ENCODE measurements at places on chromosomes 1 and 21.

- no peak for DNase-seq
Measured at GRCh38 chr1:232789651-232790050, 15.6 kb upstream of the MAP10 start.

- no peak for DNase-seq
Measured at GRCh38 chr1:64956733-64957441, 9.5 kb downstream of the JAK1 start.

- peak; percentile 11 for DNase-seq
Measured at GRCh38 chr1:110606657-110607535, 738 bp upstream of the KCNA2 start.

DNA sequence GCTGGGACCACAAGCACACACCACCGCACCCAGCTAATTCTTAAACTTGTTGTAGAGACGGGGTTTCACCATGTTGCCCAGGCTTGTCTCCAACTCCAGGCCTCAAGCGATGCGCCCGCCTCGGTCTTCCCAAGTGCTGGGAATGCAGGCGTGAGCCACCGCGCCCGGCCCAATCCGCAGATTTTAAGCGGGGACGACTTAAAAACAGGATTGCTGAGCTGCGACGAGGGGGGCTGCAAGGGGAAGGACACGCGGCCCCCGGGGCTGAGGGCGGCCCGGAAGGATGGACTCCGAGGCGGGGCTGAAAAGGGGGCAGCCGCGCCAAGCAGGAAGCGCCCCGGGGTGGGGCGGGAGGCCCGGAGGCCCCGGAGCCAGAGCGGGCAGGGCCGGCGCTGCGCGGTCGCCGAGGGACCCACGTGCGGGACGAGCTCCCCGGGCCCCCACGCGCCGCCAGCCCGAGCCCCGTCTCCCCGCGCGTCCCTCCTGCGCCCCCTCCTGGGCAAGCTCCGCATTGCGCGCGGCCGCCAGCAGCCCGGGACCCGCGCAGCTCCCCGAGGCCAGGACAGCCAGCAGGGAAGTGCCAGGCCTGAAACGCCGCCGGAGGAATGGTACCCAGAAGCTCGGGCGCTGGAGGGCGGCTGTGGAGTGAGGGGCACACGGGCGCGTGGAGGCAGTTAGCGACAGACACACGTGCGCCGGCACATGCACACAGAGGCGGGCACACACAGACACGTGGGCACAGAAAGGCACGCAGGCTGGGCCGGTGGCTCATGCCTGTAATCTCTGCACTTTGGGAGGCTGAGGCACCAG lies 5.5 kb upstream of the PRKCZ start:
- peak; percentile 69 for DNase-seq

GRCh38 chr21:37257511-37257966 lies 9.6 kb downstream of the VPS26C start:
- DNase-seq: no peak

- no peak for DNase-seq
Measured at GRCh38 chr1:9706178-9706577, 54.6 kb downstream of the PIK3CD start.

DNA sequence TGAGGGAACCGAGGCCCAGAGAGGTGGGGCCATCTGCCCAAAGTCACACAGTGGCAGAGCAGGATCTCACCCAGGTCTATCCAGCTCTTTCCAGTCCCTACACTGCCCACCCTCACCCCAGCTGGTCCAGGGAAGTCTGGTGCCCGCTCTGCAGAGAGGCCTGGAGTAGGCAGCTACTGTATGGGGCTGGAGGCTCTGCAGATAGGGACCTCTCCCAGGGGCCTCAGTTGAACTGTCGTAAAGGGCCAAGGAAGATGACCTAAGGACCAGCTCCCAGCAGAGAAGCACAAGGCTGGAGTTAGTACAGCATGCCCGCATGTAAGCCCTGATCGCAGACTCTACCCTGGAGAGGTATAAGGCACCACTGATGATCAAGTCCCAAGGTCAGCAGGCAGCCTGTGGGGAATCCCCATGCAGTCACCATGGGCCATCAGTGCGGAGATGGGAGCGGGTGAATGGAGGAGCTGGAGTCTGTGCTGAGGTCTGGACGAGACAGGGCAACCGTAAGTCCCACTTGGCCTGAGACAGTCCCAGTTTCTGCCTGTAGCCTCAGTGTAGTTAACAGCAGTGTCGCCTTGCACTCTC lies 320.2 kb downstream of the MATN1 start:
- no peak for DNase-seq

- DNase-seq: no peak
Measured at GRCh38 chr1:25523542-25523941, 19.9 kb upstream of the LDLRAP1 start.

DNA sequence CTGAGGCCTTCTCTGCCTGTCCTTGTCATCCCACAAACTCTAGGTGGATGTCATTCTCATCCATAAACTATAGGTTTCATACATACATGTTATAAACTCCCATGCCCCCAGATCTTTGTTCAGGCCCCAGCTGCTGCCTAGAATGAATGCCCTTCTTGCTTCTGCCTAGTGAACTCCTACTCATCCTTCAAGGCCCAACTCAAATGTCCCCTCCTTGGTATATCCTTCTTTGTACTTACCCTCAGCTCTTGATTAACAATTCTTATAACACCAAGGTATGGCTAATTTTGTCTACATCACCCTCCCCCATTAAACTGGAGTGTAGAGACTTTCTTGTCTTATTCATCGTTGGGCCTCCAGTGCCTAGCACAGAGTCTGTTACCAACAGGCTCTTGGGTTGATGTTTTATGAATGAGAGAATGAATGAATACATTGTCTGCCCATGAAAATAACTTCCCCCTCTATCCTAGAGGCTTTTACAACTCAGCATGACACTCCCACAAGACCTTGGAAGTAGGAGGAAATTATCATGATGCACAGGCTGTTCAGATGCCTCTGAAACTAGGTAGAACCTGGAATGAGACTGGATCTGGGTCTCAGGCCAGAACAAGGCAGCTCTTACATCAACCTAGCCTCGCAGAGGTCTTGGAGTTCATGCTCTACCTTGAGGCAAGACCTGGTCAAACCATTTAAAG lies 26.9 kb downstream of the EPHB2 start:
- DNase-seq: no peak

DNA sequence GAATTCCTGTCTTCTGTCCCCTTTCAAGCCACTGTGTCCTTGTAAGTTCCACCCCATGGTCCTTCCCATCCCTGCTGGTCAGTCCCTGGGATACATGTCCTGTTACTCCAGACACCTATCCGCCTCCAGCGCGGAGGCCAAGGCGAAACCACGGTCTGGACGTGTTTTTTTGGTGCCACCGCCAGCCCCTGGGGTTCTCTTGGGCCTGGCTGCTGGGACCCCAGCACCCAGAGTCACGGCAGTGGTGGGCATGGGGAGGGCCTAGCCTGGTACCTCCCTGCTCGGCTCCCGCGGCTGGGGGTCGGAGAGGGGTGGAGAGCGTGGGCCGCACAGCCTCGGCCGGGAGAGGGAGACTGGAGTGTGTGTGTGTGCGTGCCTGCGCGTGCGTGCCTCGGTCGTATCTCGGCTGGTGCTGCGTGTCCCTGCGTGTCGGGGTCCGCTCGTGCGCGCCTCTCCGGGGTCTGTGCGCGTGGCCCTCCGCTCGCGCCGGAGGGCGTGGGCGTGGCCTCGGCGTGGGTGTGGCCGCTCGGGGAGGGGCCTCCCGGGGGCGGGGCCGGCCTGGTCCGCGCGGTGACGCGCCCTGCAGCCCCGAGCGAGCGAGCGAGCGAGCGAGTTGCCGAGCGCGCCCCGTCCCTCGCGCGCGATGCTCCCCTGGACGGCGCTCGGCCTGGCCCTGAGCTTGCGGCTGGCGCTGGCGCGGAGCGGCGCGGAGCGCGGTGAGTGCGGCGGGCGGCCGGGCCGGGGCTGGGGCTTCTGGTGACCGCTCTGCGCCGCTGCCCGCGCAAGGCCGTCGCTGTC lies at the start of gene VWA1:
TSS of gene VWA1 (plus strand) at position 585 of the 798 bp plus-strand sequence. CDS start at position 644, 59 bp downstream.
- peak; percentile 13 for DNase-seq

DNA sequence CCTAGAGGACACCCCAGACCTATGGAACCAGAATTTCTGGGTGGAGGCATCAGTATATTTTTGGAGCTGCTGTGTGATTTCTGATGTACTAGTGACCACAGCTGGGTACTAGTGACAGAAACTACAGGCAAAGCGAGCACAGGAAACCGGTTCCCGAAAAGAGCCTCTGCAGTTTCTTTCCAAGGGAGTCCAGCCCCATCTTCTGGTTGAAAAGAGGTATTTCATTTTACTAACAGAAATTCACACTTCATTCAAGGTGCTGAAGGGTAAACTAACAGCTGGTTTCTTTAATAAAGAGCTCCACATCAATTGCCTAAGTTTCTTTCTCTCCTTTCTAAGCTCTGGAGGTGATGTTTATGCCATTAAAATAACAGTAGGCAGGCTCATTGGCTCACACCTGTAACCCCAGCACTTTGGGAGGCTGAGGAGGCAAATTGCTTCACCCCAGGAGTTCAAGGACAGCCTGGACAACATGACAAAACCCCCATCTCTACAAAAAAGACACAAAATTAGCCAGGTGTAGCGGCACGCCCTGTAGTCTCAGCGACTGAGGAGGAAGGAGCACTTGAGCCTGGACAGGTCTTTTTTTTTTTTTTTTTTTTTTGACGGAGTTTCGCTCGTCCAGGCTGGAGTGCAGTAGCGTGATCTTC lies 22.0 kb downstream of the THAP3 start:
- no peak for DNase-seq

- no peak for DNase-seq
Measured at GRCh38 chr1:65330021-65330420, 20.7 kb downstream of the DNAJC6 start.

- DNase-seq: no peak
Measured at GRCh38 chr1:53303243-53303642, 24.6 kb downstream of the LRP8 start.

DNA sequence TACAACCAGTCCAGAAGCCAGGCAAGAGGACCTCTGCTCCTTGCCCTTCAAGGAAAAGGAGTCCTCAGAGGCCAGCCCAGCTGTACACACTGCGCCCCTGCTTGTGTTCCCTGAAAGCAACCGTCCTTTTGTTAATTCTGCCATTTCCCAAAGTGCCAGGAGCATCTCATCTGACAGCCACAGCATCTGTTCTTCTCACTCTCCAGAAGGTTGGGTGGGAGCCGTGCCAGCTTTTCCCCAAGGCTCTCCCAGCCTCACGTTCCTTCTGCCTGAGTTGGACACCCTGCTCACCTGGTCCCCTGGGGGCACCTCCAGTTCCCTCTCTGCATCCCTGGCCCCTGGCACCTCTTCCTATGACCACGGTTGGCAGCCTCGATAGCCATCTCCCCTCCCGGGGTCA lies 10.5 kb upstream of the CNTN2 start:
- no peak for DNase-seq

DNA sequence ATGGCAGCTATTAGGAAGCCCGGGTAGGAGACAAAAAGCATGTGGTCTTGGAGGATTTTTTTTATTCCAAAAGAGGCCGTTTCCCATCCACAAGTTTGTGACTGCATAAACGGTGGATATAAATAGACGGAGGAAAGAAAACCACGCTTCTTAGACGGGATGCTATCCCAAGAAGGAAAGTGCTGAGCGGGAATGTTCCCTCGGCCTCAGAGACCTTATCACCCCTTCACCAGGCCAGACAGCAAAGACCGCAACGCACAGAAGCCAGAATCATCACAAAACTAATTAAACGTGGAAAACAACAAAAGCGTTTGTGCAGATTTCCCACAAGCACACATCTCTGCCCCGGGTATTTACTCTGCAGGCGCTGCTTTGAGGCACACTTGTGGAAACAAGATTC lies 43.2 kb downstream of the HLCS start:
- no peak for DNase-seq

DNA sequence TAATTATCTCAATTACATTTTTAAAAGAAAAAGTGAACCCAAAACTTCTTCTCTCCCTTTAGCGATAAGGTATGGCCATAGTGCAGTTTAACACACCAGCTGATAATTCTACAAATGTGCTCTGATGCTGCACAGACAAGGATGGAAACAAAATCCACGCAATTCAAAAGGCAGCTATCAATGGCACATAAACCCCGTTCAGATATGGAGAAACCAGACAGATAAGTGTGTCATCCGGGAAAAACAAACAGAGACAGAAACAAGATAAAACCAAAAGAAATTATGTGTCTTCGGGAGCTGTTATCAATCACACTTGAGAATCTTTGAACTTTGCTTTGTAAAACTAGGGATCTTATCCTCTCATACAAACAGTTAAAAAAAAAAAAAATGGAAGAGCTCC lies 73.6 kb downstream of the SIPA1L2 start:
- DNase-seq: no peak

DNA sequence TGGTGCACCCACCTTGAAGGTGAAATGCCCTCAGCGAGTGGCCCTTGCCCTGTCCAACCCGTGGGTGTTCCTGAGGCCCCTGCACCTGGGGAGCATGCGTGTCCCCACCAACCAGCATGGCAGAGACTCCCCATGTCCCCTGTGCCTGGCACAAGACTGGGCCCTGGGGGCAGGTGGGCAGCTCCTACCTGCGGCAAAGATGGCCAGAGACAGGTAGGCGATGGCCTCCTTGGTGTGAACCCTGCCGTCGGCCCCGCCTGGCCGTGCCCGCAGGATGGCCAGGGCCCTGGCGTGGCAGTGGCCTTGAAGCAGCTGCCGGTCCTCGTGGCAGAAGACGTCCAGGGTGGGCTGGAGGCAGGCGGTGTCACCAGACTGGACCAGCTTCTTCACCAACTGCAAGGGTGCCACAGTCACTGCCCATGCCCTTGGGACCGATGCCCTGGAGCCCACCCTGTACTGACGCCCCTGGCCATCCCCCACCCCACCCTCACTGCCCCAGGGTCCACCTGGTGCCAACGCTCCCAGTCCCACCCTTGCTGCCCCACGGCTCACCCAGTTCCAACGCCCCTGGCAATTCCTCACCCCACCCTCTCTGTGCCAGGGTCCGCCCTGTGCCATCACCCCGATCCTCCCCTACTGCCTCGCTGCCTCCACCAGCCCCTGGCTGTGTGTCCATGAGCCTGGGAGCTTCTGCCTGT lies 15.7 kb downstream of the TTC34 start:
- no peak for DNase-seq

DNA sequence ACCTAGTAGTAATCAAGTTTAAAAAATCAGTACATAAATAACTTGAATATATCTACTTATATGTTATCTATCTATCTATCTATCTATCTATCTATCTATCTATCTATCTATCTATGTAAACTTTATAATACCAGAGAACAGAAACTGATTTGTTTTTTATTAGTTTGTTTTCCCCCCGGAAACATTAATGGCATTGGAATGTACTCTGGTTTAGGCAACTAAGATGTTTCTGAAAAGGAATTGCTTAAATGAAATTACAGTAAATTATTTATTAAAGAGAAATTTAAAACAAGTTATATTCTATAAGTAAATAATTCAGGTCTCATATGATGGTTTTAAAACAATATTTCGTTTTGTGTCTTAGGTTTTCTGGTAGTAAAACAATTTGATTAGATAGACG lies 681.0 kb upstream of the ADAMTS5 start:
- DNase-seq: no peak

DNA sequence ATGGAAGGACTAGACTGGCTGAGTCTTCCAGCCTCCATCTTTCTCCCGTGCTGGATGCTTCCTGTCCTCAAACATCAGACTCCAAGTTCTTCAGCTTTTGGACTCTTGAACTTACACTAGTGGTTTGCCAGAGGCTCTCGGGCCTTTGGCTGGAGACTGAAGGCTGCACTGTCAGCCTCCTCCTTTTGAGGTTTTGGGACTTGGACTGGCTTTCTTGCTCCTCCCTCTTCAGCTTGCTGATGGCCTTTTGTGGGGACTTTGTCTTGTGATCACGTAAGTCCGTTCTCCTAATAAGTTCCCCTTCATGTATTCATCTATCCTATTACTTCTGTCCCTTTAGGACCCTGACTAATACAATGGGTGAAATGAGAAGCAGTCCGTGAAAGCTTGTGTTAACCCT lies 196.4 kb downstream of the KAZN start:
- no peak for DNase-seq

Measured in activated naive CD4-positive, alpha-beta T cell (primary cell).